ENCODE measurements at places on chromosomes 11 and 22.

DNA sequence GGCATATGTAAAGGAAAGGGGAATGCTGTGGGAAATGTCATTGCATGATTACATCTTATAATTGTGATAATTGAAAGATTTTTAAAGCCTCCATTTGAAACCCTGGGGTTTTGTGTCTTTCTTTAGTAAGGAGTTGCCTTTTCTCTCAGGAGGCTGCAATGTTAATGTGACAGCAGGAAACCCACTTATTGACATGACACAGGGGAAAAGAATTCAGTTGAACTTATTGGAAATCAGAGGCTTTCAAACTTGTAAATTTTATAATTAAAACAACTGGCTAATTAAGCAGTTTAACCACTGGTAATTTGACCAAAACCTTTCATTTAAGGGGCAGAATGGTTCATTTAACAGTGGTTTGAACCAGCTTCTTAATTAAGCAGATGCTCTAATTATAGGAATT is 31.2 kb downstream of the MRPL48 start:
- DNase-seq = no peak

DNA sequence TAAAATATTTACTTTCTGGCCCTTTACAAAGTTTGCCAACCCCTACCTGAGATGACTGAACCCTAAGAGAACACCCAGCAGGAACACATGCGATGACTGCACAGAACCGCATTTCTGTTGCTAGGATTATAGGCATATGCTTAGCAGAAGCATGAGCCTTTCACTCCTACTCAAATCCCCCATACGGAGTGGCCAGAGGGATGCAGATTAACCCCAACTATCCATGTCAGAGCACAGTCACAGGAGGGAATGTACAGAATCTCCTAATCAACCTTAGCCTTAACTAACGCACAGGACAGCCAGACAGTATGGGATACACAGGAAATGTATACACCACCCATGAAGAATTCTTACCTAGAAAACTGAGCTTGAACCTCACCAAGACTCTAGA is 6.2 kb downstream of the HPS4 start:
- DNase-seq = no peak

DNA sequence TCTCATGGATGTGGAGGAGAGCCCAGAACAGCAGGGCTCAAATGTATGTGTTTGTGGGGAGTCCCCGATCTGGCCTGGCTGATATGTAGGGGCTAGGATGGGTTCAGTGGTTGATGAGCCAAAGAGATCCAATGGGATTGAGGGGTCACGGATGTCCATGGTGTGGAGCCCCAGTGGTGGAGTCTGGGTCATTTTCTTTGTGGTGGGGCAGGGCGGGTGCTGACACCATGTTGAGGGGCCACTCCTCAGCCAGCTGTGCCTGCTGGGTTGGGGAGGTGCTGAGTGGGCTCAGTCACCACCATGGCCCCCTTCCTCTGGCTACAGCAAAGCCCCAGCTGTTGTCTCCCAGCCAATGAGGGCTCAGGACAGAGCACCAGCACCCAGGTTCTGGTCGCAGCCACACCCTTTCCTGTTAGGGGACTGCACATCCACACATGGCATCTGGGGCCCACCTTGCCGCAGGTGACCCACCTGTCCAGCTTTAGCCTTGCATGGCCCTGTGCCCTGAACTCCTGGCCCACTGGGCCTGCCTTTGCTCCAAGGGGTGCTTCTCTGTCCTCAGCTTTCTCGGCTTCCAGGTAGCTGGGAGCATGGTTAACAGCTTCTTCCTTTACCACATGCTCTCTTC is 3.2 kb upstream of the GNAZ start:
- DNase-seq = no peak

- no peak for DNase-seq
Measured at GRCh38 chr11:46664612-46665011, 35.8 kb downstream of the ARHGAP1 start.

DNA sequence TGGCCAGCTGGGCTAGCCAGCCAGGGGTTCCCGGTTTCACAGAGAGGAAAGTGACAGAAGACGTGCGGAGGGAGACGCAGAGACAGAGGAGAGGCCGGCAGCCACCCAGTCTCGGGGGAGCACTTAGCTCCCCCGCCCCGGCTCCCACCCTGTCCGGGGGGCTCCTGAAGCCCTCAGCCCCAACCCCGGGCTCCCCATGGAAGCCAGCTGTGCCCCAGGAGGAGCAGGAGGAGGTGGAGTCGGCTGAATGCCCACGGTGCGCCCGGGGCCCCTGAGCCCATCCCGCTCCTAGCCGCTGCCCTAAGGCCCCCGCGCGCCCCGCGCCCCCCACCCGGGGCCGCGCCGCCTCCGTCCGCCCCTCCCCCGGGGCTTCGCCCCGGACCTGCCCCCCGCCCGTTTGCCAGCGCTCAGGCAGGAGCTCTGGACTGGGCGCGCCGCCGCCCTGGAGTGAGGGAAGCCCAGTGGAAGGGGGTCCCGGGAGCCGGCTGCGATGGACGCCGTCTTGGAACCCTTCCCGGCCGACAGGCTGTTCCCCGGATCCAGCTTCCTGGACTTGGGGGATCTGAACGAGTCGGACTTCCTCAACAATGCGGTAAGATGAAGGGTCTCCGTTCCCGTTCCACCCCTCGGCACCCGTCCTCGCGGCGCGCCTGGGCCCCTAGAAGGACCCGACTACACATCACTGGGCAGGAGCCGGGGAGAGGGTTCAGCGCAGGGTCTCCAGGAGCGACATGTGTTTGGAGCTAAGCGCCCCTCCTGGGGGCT is at the start of gene CREB3L1:
Gene CREB3L1 (plus strand): TSS at position 41 of the 765 bp plus-strand sequence. CDS start 450 bp downstream, at position 491.
- DNase-seq = peak; percentile 37

DNA sequence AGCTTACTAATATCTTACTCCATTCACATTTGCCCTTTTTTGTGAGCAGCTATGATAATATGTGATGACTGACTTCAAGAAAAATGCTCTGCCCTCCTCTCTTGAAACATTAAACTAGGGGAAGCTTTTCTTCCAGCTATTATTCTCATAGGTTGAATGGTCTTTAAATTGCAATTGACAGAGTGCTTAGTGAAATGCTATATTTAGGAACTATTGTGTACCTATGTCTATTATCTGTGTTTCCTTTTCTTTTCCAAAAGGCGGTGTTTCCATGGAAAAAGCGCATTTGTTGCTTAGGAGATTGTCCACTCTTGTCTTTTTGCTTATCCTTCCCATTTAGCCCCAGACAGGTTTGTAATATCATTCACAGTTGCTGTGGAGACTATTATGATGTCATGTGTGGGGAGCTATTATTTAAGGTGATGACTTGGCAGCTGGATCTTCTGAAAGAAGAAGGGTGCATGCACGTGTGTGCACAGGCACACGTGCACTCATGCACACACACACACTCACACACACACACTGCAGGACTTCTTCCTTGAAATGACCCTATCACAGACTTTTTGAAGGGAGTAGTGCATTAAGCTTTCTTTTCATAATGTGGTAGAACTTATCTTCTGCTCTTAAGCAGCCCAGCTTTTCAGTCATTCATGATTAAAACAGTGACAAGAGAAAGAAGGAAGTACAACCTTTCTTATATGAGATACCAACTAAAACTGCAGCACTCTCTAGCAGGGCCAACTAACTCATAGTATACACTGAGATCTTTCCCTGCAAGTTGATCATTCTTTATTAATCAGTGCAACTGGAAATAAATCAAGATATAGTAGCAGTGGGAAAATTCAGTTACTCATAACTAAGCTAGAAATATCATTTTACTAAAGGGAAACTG is 340.8 kb upstream of the MTNR1B start:
- DNase-seq = no peak

DNA sequence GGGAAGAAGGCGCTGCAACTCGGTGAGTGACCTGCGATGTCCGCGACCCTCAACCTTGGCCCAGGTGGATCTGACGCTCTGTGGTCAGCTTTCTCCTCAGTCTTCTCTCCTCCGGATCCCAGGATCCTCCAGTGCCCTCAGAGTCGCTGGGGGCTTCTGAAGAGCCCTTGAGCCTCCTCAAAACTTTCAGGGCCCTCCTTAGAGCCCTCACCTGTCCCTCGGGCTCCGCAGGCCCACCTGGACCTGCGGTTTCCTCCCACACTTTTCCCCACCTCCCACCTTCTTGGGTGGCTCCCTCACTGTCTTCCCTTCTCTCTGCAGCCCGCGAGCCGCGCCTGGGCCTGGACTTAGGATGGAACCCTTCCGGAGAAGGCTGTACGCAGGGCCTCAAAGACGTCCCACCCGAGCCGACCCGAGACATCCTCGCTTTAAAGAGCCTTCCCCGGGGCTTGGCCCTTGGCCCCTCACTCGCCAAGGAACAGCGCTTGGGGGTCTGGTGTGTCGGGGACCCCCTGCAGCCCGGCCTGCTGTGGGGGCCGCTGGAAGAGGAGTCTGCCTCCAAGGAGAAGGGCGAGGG is 335 bp downstream of the ZNF408 start:
- no peak for DNase-seq

GRCh38 chr11:115168229-115168671 is 336.0 kb downstream of the CADM1 start:
- no peak for DNase-seq

DNA sequence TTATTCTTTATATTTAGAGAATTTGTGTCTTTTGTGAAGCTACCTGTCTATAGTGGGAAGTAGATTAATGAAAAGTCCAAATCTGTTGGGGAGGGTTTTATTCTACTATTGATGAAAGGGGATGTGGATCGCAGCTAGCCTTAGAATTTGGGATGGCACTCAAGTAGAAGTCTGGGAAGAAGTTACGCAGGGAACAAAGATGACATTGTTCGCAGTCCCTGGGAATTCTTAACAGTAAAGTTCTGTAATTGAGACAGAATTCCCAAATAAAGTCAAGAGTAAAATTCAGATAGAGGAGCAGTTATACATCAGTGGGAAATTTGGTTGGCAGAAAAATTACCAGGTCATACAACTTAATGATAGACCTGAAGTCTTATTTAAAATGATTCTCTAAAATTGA is 64.1 kb downstream of the ATM start:
- no peak for DNase-seq

DNA sequence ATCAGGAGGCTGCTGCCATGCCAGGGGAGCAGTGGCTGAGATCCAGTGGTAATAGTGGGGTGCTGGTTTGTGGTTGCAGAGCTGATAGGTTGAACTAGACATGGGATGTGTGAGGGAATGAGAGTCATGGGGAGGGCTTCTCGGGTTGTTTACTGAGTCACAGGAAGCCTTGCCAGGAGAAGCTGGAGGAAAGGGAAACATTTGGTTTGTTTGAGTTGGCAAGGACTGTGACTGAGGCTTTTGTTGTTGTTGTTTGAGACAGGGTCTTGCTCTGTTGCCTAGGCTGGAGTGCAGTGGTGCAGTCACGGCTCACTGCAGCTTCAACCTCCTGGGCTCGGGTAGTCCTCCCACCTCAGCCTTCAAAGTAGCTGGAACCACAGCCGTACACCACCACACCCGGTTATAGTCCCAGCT is 49.3 kb downstream of the CABIN1 start:
- DNase-seq = no peak

DNA sequence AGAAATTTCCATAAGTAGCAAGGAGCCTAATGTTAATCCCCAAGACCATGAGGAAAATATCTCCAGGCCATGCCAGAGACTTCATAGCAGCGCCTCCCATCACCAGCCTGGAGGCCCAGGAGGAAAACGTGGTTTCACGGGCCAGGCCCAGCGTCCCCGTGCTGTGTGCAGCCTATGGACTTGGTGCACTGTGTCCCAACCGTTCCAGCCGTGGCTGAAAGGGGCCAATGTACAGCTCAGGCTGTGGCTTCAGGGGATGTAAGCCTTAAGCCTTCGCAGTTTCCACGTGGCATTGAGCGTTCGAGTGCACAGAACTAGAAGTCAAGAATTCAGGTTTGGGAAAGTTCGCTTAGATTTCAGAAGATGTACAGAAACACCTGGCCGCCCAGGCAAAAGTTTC is 510.7 kb downstream of the CNTN5 start:
- DNase-seq = no peak

DNA sequence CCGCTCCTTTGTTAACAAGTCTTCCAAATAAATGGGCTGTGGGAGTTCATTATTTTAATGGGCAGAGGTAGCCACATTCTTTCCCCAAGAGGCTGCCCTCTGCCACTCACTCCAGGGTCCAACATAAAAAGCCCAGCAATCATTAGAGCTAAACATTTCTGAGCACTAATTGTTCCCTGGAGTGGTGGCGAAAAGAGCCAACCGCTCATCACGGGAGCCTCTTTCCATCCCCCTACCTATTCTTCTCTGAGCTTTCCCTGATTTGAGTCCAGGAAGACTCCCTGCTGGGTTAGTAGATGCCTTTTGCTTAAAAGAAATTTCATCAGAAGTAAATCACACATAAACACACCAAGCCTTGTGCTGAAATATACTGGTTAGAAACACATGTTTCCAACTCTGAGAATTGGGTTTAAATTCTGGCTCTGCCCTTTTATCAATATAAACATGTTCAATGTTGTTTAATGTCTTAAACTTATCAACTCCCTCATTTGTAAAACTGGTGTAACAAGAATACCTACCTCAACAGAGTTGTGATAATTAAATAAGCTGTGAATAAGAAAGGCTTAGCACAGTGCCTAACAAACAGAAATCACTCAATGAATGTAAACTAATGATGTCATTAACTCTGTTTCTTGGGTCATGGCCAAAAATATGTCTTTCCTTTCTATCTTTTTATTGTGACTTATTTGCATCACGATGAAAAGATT is at the start of gene OR5A2:
Gene OR5A2 (minus strand): TSS at position 53 of the 707 bp plus-strand sequence. CDS start 3,460 bp downstream, outside the sequence.
- DNase-seq = no peak

- peak; percentile 91 for DNase-seq
Measured at GRCh38 chr22:39959640-39960447, at the start of gene TMA7B. TMA7B (plus strand) TSS chr22:39960397; CDS start chr22:39964375, 3,978 bp downstream.

DNA sequence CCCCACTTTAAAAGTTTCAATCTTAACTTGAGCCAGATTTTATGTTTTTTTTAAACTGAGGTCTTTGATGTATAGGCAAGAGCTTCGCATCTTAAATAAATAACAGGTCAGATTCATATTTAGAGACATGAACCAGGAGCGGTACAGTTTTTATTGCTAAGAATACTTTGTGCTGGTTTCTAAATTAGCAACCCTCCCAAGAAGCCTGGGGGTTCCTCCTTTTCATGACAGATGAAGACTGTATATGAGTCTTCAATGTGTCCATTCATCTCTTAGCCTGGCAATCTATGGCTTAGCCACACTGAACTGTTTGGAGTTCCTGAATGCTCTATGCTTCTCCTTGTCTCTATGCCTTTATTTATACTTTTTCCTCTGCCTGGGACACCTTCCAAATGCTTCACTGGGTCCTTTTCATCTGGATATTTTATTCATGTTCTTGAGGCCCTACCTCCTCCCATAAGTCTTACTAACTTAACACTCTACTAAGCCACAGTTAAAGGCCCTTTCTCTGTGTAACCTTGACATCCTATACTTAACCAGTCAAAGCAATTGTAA is 338.6 kb downstream of the INSC start:
- no peak for DNase-seq

DNA sequence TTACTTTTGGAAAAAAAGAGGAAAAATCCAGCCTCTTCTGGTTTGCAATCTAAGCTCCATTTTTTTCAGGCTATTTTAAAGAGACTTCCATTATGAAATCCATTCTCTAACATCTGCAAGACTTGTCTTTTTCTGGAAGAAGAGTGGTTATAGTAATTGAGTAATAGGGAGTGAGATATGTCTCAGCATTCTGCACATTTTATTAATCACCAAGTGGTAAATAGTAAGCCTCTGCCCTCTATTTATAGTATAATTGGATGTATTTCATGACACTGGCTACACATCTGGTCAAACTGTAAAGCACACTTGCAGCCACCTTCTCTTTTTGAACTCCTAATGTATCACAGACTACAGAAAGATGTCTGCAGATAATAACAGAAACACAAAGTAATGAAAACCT is 391.1 kb downstream of the ETS1 start:
- no peak for DNase-seq
